ENCODE measurements at places on chromosomes 7 and 10. TPM values are rescaled to one million over a fixed set of nuclear protein-coding genes. Genes with fewer than 3 reads are reported as not detected.

FAM25C gene
- total RNA-seq, result not detected

PVRIG gene
- not detected for total RNA-seq

MOGAT3 gene
- total RNA-seq, result not detected

GTPBP10 gene
- total RNA-seq, result 29.7 TPM

IKZF1 gene
- total RNA-seq, result not detected

PRKCQ gene
- 3.3 TPM for total RNA-seq

SAMD9 gene
- 5.1 TPM for total RNA-seq

ZNF503 gene
- 6.6 TPM for total RNA-seq

SPDYE16 gene
- not detected for total RNA-seq

SGMS1 gene
- total RNA-seq, result 56.6 TPM

CYP2C19 gene
- total RNA-seq, result 0.12 TPM

HOXA10 gene
- 7.7 TPM for total RNA-seq

SPDYE2B gene
- total RNA-seq, result not detected

CYP17A1 gene
- not detected for total RNA-seq

DENND2A gene
- total RNA-seq, result 0.55 TPM

SLC16A9 gene
- total RNA-seq, result 0.13 TPM

TFPI2 gene
- 250 TPM for total RNA-seq

METTL27 gene
- 10.8 TPM for total RNA-seq

THSD7A gene
- 1.7 TPM for total RNA-seq

ENTPD1 gene
- not detected for total RNA-seq

MCM7 gene
- total RNA-seq, result 235 TPM

GOLGA7B gene
- total RNA-seq, result 3.6 TPM

Data from A549 treated with Mapracorat at 1 μM for 4 hours (cell line).